ENCODE measurements at places on chromosomes 1 and 21.

DNA sequence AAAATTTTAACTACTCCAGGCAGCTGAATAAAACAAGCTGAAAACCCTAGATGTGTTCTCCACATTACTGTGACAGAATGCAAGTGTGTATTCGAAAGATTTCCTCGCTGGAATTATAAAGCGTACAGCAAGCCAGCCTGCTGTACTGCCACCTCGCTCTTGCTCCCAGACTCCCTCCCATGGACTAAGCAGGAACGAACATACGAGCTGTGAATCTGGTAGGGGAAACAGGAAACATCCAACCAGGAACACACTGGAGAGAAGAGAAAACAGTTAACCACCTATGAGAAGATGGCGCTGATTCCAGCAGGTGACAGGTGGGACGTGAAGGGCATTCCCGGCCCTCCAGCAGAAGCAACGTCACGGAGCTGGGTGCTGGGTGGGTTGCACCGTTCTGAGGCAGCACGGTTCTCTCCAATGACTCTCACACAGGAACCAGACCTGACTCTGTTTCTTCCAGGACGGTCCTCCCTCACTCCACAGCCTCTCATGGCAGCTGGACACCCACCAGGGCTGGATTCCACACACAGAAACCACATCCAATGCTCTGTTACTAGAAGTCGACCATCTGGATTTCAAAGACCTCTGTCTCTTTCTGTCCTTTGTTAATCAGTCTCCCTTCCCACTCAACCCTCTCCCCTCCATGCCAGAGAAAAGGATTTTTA lies 219.2 kb downstream of the RERE start:
- no peak for DNase-seq

DNA sequence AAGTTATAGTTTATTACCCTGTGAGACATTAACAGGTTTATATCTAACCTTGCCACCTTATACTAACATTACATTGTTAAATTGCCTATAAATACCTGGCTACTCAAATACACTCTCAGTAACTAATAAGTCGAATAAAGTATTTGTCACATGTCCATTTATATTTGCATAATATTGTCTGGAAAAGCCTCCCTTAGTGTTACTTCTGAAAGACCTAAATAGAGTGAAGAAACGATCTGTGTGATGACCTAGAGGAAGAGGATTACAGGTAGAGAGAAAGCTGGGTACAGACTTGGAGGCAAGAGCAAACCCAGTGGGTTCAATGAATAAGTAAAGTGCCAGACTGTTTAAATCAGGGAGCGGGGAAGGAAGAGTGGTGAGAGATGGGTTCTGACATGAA lies 2.7 kb upstream of the CACYBP start:
- no peak for DNase-seq

- DNase-seq: no peak
Observed at GRCh38 chr1:44826375-44827196, 16.5 kb downstream of the PTCH2 start.

DNA sequence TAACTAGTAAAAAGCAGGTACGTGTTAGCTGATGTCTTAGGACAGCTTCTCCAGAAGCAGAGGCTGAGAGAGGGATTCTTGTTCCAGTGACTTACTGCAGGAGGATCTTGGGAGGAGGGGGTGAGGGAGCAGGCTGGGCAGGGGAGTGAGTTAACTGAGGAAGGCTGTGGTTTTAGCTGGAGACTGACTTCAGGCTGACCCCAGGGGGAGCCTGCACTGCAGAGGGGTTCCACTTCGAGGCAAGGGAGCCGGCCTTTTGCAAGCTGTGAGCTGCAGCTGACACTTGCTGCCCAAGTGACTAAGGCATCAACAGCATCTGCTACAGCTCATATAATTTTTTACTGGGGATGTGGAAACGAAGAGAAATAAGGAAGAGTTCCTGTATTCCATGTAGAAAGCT lies 50.4 kb upstream of the SOD1 start:
- DNase-seq: no peak

DNA sequence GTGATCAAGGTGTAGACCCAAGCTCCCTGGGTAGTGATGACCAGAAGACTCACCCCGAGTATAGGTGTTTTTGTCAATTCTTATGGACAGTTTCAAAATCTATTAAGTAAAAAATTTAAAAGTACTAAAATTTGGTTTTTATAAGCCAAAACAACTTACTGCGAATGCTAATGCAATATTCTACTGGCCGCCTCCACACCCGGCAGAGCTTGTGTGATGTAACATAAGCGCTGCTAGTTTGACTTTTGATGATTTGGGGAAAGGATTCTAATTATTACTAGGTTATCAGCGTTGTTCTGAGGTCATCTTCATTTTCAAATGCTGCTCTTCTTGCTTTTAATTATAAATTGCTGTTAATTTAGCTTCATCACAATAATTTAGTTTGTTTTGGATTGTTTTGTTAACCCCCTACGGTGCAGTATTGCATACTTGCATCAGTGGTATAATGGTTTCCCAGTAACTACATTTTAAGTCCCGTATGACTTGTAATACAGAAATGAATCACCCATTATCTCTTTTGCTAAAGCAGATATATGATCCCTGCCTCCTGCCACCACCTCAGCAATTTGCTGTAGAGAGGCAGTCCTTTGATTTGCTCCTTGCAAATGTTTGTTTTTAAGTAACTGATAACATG lies 178.0 kb downstream of the SDCCAG8 start:
- DNase-seq: no peak
